Parietal lobe (tissue), 2 donors: ENCODE measurements at places on chromosomes 1 and 21. TPM values are rescaled to one million over a fixed set of nuclear protein-coding genes. Genes with fewer than 3 reads are reported as not detected.

The IER5 gene
- 16.9 TPM for total RNA-seq

The PODN gene
- total RNA-seq: 0.94 TPM

The FLAD1 gene
- total RNA-seq: 23.8 TPM

The MMP23B gene
- 0.63 TPM for total RNA-seq

The FALEC gene
- 1.9 TPM for total RNA-seq

The TMPRSS15 gene
- not detected for total RNA-seq

The TCHH gene
- total RNA-seq: under 0.01 TPM

The ACTRT2 gene
- not detected for total RNA-seq

The SPATA45 gene
- not detected for total RNA-seq

The IL10 gene
- not detected for total RNA-seq

The OR14K1 gene
- 0.94 TPM for total RNA-seq

The GJA5 gene
- total RNA-seq: 0.94 TPM

The AADACL4 gene
- total RNA-seq: not detected

The RGS18 gene
- total RNA-seq: 0.94 TPM
